Activated CD4-positive, alpha-beta memory T cell treated with anti-CD3 and anti-CD28 coated beads for 36 hours (primary cell): ENCODE measurements at places on chromosomes 1 and 21. TPM values are rescaled to one million over a fixed set of nuclear protein-coding genes. Genes with fewer than 3 reads are reported as not detected.

HUNK gene
- 0.17 TPM for total RNA-seq

DNA sequence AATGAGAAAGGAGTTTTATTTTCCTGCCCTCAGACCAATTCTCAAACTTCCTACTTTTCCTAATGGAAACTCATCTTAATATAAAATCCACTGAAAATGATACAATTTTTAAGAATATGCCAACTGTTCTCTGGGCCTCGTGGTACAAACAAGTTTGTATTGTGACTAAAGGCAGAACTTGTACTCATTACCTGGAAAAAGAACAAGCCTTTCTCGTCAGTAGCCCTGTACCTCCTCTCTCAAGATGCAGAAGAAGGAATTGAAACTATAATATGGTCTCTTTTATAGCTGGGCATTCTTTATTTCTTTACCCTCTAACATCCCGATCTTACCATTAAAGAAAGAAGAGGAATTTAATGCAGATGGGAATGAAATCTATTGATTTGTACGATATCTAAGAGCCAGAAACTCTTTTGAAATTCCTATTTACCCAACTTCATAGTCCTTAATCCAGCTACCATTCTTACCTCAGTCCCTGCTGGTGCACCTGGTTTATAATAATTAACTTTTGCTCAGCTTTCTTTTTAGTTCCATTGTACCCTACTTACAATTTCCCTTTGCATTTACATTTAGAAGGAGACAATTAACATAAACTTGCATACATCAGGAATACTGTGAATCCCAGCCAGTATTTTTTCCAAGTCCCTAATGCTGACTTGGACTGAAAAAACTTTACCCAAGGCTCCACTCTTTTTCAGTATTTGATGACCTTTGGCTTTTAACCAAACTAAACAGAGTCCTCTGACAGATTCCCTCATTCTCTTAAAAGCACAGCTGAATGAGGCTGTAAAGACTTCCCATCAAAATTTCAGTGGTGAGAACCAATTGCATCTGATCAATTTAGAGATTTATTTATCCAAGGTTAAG, 1162.4 kb downstream of the BRINP3 start:
- H3K4me1 ChIP-seq = no peaks in the 10 kb centered on the region
- H3K36me3 ChIP-seq = no peaks in the 10 kb centered on the region
- DNase-seq = no peak
- no peaks in the 10 kb centered on the region for H3K27me3 ChIP-seq

DNA sequence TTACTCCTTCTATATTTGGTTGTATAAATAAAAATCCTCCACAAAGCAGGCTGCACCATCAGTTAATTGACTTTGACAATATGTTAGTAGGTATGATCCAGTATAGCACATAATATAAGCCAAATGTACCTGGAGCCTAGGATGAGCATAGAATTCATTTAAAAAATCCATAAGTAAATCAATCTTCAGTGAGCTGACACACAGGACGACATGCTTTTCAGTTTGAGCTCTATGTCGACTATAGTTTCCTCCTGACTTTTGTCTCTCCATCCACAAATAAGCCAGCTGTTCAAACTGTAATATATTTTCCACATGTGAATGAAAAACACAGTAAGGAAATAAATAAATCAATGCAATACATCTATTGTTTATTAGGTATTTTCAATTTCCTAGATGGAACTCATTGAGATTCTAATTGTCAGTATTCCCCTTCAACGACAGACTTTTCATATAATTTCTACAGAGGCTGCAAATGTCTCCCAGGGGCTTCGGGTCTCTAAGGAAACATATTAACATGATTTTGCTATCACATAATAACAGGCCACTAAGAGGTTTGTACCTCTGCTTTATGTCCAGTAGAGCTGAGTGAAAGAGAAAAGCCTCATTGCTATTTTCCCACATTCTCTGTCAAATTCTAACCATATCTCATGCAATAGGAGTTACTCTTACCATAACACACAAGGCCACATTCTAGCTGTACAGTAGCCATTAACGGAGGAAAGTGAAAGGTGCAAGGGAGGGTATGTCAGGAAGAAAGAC, 180.1 kb downstream of the KCNT2 start:
- H3K27ac ChIP-seq = no peak overlapping the region
- H3K4me3 ChIP-seq = no peak overlapping the region
- no peak for DNase-seq

LRRIQ3 gene
- total RNA-seq = 1.1 TPM

DNA sequence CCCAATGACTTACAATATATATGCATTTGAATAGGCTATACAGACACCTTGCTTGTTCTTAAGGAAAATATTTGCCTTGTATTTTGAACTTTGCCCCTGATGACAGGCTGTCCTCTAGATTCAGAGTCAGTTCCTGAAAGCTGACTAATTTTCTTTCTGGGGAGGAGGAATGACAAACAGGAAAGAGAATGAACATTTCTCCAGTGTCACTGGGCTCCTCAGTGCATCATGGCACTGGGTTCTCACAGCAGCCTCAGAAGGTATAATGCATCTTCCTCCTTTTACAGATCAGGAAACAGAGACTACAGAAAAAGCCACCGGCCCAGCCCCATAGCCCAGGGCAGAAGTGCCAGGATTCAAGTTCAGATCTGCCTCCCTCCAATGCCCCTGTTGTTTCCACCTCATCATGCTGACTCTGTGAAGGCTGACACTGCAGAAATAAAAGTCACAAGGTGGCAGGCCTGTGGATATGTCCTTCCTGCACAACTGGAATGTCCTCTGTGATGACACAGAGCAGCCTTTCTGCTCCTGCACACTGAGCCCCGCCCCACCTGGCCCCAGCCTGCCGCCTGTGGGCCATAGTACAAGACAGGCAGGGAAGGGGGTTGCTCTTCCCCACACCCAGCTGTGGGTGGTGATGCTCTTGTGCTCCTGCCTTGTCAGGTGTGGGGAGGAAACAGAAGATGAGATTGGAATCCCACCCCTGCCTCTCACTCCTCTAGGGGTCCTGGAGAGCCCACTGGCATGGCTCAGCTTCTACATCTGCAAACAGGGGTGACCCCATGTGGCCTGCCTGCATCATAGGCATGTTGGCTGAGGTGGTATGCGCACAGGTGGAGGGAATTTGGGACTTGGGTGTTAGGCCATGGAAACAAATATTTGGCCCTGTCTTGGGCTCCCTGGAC, 6.4 kb downstream of the TTC22 start:
- H3K27ac ChIP-seq = peak overlapping the region; percentile 54
- peak; percentile 38 for DNase-seq
- H3K27me3 ChIP-seq = no peaks in the 10 kb centered on the region

- no peak overlapping the region for H3K27ac ChIP-seq
- no peak overlapping the region for H3K4me3 ChIP-seq
- no peak for DNase-seq
- peaks cover 70% of the 10 kb centered on the region for H3K4me1 ChIP-seq
- H3K27me3 ChIP-seq = no peaks in the 10 kb centered on the region
Measured at GRCh38 chr1:10515301-10515975, 40.7 kb downstream of the PEX14 start.

GRCh38 chr1:29077155-29077554, 46.5 kb downstream of the TMEM200B start:
- no peak for DNase-seq
- H3K4me1 ChIP-seq = peaks cover 8% of the 10 kb centered on the region
- H3K4me3 ChIP-seq = no peak overlapping the region
- no peaks in the 10 kb centered on the region for H3K27me3 ChIP-seq
- no peak overlapping the region for H3K27ac ChIP-seq

DNA sequence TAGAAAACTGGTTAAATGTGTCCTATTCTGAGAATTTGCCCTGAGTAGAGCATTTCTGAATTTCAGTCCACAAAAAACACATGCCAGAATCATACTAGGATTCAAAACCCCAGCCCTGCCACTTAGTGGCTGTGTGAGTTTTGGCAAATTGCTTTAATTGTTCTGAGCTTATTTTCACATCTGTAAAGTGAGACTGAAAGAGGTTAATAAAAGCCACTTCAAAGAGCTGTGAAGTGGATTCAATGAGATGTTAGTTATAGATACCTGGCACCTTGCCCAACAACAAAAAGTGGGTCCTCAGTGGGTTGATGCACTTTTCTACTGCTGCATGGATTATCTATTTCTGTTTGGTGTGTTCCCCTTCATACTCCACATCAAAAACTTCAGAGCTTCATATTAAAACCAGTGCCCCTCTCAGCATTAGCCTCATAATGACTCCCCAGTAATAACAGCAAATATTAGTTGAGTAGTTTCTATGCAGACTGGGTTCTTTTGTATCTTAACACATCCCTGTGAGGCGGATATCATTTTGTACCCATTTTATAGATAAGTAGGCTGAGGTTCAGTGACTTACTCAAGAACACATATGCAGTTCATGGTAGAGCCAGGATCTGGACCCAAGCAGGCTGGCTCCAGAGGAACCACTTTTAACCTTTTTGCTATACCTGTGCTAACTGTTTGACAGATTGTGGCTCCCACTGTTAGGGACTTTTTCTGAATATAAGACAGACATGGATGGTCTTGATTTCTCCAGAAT, 14.2 kb upstream of the ADORA3 start:
- H3K4me1 ChIP-seq = peaks cover 35% of the 10 kb centered on the region
- peak overlapping the region; percentile 14 for H3K4me3 ChIP-seq
- H3K27me3 ChIP-seq = no peaks in the 10 kb centered on the region
- H3K36me3 ChIP-seq = no peaks in the 10 kb centered on the region
- H3K27ac ChIP-seq = peak overlapping the region; percentile 62

DNA sequence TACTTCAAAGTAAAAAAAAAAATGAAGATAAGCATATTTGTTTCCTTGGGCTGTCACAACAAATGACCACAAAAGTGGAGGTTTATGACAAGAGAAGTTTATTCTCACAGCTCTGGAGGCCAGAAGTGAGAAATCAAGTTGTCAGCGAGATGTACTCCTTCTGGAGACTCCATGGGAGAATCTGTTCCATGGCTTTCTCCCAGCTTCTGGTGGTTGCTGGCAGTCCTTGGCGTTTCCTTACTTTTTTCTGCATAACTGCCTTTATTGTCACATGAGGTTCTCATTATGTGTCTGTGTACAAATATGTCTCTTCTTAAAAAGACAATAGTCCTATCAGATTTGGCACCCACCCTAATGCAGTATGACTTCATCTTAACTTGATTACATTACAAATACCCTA, 398.3 kb downstream of the KCNT2 start:
- no peaks in the 10 kb centered on the region for H3K36me3 ChIP-seq
- H3K4me1 ChIP-seq = no peaks in the 10 kb centered on the region
- no peak overlapping the region for H3K4me3 ChIP-seq
- no peak for DNase-seq

DNA sequence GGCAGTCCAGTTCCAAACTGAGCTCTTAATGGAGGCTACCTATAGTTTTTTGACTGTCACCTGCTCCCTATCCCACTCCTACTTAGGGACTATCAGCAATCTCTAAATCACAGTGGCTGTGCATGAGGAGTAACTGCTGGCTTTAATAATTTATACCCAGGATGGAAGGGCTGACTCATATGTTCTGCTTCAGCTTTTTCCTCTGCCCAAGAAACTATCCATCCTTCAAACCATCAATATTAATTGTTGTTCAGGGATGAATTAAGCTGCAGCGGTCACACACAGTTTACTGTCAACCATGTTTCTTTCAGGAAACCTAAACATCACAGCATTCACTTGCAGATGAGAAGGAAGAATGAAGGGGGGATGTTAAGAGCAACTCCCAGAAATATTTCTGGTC, 9.0 kb upstream of the PGBD5 start:
- no peaks in the 10 kb centered on the region for H3K4me1 ChIP-seq
- peaks cover 2% of the 10 kb centered on the region for H3K27me3 ChIP-seq
- H3K36me3 ChIP-seq = no peaks in the 10 kb centered on the region
- H3K27ac ChIP-seq = no peak overlapping the region

DNA sequence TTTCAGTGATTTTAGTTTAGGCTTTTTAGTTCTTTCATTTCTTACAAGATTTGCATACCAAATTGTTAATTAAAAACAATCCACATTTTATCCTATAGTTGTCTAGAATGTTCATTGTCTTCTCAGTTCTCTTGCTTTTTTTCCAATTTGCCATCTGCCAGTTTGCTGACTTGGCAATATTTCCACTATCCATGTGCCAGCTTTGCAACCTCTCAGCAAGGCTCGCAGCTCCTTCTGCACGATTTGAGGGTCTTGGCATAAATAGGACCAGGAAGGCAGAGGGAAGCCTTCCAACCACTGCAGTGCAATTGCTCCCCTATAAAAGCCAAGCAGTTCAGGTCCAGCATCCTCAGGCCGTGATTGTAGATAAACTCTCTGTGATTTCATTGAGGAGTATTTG, 306.8 kb upstream of the FMN2 start:
- H3K27me3 ChIP-seq = no peaks in the 10 kb centered on the region

NTNG1 gene
- not detected for total RNA-seq

DNA sequence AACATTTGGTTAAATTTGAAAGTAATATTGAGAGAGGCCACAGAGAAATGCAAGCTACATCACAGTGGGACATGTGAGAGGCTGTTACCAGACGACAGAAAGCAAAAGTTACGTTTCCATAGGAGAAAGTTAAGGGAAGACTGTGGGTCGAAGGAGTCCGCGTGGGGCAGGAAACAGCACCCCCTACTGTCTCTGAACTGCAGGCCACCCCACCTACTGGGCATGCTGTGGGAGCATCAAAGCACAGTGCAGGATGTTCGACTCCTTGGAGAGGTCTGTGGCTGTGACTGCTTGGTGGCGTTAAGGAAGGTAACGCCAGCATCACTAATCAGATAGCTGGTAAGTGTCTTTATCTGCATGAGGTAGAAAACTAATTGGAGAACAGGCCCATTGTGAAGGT, 123.9 kb downstream of the PTBP2 start:
- no peaks in the 10 kb centered on the region for H3K27me3 ChIP-seq
- H3K27ac ChIP-seq = no peak overlapping the region
- H3K4me1 ChIP-seq = no peaks in the 10 kb centered on the region
- DNase-seq = peak; percentile 52
- no peak overlapping the region for H3K4me3 ChIP-seq

ARHGEF19 gene
- total RNA-seq = 7.1 TPM

FGR gene
- total RNA-seq = 0.27 TPM

OR10R2 gene
- total RNA-seq = not detected

- H3K27me3 ChIP-seq = peaks cover 22% of the 10 kb centered on the region
- no peak within 1 kb of the TSS for H3K4me3 ChIP-seq
- no peaks in the 10 kb centered on the region for H3K4me1 ChIP-seq
- no peaks in the 10 kb centered on the region for H3K36me3 ChIP-seq
- H3K27ac ChIP-seq = no peak within 1 kb of the TSS
- no peak for DNase-seq
Measured at GRCh38 chr1:2632561-2633361, at the start of gene MMEL1. TSS of gene MMEL1 (minus strand) at chr1:2633016. CDS start at chr1:2629484, 3,532 bp downstream.

TCHHL1 gene
- total RNA-seq = not detected

ADAM30 gene
- not detected for total RNA-seq

OR2M4 gene
- total RNA-seq = not detected

ANKRD35 gene
- 0.36 TPM for total RNA-seq

DNA sequence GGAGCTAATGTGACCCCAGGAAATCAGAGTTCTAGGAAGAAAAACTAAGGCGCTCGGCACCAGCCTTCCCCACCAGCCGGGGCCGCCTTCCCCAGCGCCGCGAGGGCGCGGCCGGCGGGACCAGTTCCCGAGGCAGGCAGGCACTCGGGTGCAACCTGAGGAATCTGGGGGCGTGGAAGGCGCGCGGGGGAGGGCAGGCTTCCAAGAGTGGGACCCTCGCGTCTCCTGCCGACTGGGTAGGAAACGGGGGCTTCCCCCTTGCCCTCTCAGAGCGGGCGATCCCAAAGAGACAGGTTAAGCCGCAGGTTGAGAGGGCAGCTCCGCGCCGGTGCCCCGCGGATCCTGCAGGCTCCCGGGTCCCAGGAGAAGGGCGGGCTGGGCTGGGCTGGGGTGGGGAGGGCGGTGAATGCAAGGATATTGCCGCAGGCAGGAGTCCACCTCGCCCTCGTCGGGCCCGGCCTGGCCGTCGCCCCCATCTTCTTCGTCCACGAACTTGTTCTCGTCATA, 431 bp downstream of the ARPC5 start:
- H3K4me3 ChIP-seq = peak overlapping the region; percentile 95
- H3K4me1 ChIP-seq = peaks cover 38% of the 10 kb centered on the region
- H3K27ac ChIP-seq = peak overlapping the region; percentile 99
- DNase-seq = peak; percentile 41
- H3K27me3 ChIP-seq = no peaks in the 10 kb centered on the region
